ENCODE measurements at places on chromosomes 2 and 18.

DNA sequence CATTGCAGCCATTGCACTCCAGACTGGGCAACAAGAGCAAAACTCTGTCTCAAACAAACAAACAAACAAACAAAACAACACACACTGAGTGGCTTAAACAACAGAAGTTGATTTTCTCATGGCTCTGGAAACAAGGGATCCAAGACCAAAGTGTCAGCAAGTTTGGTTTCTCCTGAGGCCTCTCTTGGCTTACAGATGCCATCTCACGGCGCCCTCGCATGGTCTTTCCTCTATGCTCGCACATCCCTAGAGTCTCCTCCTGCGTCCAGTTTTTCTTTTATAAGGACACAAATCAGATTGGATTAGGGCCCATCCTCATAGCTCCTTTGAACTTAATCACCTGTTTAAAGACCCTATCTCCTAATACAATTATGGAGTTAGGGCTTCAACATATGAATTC is 133.4 kb upstream of the LRRTM1 start:
- no peak for DNase-seq

- no peak for DNase-seq
Measured at GRCh38 chr2:162782138-162782537, 56.4 kb downstream of the KCNH7 start.

DNA sequence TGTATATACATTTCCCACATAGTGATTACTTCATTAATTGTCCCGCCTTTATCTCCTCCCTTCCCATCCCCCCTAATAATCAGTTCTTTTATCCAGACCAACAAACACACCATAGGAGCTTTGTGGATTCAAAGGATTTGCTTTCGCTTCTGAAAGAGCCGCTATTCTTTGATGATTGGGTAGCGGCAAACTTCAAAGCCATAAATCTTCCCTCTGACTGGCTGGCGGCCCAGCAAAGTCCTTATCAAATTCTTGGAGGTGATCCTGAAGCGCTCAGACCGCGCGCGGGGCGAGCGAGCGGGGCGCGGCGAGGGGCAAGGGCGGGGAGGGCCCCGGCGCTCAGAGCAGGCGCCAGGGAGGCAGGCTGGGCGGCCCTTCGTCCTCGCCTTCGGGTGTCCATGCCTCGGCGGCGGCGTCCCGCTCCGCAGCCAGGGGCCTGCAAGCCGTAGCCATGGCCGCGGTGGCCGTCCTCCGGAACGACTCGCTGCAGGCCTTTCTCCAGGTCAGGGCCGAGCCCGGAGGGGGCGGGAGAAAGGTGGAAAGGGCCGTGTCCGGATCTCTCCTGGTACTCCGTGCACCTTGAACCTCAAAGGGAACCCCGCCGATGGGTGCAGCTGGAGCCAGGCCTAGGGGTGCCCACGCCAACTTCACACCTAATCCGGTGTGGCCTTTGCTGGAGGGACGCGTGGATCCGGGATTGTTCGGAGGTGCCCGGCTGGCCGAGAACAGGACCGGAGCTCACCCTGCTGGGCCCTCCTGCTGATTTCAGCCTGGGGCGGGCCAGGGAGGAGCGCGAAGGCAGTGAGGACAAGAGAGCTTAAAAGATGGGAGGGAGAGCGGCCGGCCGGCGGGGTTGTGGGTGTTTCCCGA is at the start of gene SP5:
Gene SP5 (plus strand): TSS at position 276 of the 870 bp plus-strand sequence. CDS start 176 bp downstream, at position 452.
- no peak for DNase-seq

DNA sequence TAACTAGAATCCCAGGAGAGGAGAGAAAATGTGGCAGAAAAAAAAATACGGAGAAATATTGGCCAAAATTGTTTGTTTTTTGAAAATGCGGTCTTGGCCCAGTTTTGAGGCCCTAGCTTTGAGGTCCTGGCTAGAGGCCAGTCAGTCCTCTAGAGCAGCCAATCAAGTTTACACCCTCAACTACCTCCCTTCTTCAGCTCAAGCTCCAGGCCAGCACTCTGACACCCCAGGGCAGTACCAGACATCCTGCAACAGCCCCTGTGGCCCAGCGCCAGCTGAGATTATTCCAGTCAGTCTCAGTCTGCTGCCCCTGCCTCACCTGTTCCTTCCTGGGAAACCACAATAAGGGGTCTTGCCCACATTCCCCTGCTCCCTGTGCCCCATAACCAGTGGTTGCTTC is 107.7 kb downstream of the UGGT1 start:
- no peak for DNase-seq

- DNase-seq = no peak
Measured at GRCh38 chr2:68726608-68727367, 7.8 kb upstream of the ARHGAP25 start.

GRCh38 chr2:8300905-8301304 is 381.0 kb upstream of the ID2 start:
- no peak for DNase-seq

- no peak for DNase-seq
Measured at GRCh38 chr2:129233166-129233565, 746.3 kb upstream of the RAB6C start.

GRCh38 chr2:111917106-111917505 is 18.7 kb downstream of the MERTK start:
- no peak for DNase-seq

- DNase-seq = peak; percentile 68
Measured at GRCh38 chr2:218892693-218893348, 12.2 kb downstream of the WNT10A start.

GRCh38 chr2:71240794-71241193 is 13.9 kb upstream of the PAIP2B start:
- DNase-seq = no peak

DNA sequence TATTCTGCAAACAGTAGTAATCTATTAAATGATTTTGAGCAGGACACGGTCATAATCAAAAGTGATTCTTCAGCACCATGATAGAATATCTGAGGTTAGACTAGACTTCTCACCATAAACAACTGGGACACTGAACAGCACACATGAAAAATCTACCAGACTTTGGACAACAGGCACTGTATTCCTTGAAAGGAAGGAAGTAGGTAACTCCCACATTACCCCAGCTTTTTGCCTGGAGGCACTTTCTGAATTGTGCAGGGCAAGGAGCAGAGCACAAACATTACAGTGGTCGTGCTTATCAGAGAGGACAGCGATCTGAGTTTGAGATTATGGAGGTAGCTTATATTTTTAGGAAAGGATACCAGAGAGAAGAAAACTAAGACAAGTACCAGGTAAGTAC is 25.3 kb upstream of the IL1RL1 start:
- DNase-seq = no peak

DNA sequence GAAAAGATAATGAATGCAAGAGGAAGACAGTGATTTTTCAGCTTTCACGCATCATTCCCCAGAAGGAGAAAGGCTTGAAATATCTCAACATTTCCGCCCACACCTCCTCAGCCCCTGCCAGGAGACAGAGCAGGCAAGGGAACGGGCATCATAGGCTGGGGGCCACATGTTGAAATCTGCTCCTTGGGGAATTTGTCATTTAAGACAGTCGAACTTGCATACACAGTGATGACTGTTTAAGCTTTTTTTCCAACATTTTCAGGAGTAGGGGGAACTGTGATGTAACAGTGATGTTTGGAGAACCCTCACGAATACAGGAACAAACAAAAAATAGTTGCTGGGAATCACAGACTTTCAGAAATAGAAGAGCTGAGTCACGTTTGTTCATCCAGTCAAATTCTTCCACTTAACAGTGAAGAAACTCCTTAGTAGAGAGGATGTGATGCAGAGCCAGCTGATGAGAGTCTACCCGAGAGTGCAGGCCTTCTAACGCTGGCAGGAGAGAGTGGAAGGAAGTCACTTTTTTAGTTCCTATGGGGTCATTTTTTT is 266.8 kb downstream of the ALPK2 start:
- DNase-seq = peak; percentile 63

- DNase-seq = peak; percentile 46
Measured at GRCh38 chr2:238187618-238188548, 15.6 kb downstream of the ILKAP start.

GRCh38 chr2:204074456-204074855 is 137.9 kb downstream of the ICOS start:
- no peak for DNase-seq

DNA sequence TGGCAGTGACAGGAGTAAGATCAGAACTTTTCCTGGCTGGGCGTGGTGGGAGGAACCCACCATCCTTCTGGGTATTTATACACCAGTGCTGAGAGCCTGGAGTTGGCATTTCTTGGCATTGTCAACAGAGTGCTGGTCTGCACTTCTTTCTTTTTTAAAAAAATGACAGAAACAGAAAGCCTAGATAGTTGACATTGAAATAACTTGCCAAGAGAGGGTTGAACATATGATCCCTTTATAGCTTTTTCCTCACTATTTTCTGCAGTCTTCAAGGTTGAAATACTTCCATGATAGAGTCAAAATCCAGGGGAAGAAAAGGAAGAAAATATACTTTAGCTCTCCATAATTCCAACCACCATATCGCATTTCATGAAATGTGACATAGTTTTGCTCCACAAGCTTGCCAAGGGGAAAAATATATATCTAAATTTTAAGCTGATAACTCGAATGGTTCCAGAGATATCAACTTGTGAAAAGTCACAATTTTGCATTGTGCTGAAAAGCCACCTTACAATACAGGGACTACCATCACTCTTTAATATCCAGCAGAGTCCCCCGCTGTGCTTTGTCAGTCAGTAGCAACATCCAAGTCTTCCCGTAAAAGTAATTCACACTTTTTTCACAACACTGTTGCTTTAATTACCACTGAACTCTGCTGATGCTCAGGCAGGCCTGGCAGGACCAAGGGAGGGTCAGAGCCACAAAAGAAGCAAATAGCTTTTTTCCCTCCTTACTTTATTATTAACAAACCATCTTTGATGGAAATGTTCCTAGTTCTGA is 764.9 kb upstream of the FANCL start:
- DNase-seq = no peak

DNA sequence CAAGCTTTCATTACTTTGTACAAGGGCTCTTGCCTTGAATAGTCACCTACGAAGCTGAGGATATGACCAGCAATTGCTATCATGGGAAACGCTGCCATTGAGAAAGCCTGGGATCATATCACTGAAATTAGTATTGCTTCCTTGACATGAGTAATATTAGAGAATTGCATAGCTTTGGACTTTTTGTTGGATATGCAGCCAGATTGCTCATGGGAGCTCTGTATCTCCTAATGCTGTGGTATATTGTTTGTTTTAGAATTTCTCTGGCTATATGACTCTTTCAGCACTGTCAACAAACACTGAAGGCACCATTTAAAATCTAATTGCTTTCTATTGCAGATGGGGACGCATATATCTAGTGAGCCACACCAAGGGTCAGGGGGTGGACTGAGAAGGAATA is 80.0 kb upstream of the WDSUB1 start:
- no peak for DNase-seq

GRCh38 chr2:158772306-158773078 is 22.6 kb upstream of the DAPL1 start:
- no peak for DNase-seq

DNA sequence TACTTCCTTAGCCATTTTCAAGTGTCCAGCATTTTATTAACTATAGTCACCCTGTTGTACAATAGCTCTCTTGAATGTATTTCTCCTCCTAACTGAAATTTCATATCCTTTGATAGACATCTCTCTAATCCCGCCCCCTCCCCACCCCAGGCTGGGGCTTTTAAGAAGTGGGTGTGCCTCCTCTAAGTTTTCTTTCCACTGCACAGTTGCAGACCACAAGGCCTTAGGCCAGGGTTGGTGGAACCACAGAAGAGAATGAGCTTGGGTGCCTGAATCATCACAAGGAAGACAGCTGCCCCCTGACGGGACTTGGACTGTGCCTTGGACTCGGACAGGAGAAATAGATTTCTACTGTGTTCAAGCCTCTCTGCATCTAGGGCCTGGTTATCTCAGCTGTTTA is 193.4 kb downstream of the HAUS1 start:
- no peak for DNase-seq

DNA sequence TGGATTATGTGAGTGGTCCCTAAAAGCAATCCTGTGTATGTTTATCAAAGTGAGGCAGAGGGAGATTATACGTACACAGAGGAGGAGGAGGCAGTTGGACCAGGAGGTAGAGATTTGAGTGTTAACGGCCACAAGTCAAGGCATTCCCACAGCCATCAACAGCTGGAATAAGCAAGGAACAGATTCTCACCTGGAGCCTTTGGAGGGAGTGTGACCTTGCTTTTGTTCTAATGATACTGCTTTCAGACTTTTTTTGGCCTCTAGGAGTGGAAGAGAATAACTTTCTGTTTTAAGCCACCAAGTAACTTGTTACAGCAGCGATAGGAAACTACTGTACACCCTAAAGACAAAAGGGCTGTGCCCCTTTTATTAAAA is 18.1 kb downstream of the LCLAT1 start:
- no peak for DNase-seq

- DNase-seq = no peak
Measured at GRCh38 chr2:119782308-119783027, 22.7 kb downstream of the PTPN4 start.

- DNase-seq = no peak
Measured at GRCh38 chr18:6737833-6738232, 8.3 kb downstream of the ARHGAP28 start.

DNA sequence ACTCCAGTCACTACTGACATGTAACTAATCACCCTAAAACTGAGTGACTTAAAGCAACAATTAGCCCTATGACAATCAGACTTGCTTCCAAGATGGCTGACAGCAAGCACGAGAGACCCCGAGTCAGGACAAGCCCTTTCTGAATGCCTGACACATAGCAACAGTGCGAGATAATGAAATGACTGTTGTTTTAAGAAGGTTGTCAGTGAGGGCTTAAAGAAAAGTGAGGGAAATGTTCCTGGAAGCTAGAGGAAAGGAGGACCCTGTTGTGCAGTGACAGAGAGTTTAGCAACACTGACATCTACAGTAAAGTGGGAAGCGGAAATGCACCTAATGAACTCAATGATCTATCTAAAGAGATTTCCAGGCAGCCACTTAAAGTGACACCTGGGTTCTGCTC is 163.1 kb downstream of the STK39 start:
- no peak for DNase-seq

Data from dorsolateral prefrontal cortex (tissue), 122 donors.